ENCODE measurements at places on chromosomes 11 and 22. TPM values are rescaled to one million over a fixed set of nuclear protein-coding genes. Genes with fewer than 3 reads are reported as not detected.
A peak's percentile ranks its signal among the peaks of the same experiment; 100 is the strongest.

The SPTBN2 gene
- 0.23 TPM for total RNA-seq

The HTR3B gene
- total RNA-seq: not detected

DNA sequence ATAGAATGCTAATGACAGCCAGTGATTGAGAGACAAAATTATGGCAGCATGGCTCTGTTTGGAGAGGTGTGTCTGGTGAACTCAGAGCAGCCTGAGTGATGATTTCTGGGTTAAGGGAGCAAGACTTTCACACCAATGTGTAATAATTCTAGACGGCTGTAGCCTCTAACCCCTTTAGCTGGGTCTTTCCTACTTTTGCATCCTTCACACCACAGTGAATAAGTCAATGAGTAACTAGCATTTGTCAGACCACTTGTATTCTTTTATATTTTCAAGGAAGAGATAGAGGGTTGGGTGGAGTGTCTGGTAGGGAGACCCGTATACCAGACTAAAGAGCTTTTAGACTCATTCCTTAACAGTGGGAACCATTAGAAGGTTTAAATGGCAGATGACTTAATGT is 50.4 kb downstream of the ATXN10 start:
- peaks cover 45% of the 10 kb centered on the region for H3K4me1 ChIP-seq
- H3K4me3 ChIP-seq: no peak overlapping the region
- no peak overlapping the region for H3K27ac ChIP-seq
- no peaks in the 10 kb centered on the region for H3K27me3 ChIP-seq
- no peak for DNase-seq

DNA sequence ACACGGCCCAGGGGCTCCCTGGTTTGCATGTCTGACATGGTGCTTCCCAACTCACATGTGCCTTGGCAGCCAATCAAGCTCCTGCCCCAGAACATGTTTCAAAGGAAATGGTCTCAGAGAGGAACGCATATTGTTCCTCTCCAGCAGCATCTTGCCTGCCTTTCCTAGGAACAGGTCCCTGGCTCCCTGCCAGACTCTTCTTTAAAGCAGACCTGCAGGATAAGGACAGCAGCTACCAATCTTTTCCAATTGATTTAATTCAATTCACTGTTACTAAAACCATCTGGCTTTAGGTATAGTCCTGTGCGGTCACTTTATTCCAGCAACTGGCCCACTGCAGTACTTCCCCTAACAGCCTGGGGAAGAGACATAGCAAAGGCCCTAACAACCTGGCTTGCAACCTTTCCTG is 79.9 kb downstream of the AMBRA1 start:
- no peak overlapping the region for H3K4me3 ChIP-seq
- DNase-seq: no peak
- H3K36me3 ChIP-seq: peaks cover 3% of the 10 kb centered on the region
- H3K27ac ChIP-seq: peak overlapping the region; percentile 34
- H3K27me3 ChIP-seq: no peaks in the 10 kb centered on the region

DNA sequence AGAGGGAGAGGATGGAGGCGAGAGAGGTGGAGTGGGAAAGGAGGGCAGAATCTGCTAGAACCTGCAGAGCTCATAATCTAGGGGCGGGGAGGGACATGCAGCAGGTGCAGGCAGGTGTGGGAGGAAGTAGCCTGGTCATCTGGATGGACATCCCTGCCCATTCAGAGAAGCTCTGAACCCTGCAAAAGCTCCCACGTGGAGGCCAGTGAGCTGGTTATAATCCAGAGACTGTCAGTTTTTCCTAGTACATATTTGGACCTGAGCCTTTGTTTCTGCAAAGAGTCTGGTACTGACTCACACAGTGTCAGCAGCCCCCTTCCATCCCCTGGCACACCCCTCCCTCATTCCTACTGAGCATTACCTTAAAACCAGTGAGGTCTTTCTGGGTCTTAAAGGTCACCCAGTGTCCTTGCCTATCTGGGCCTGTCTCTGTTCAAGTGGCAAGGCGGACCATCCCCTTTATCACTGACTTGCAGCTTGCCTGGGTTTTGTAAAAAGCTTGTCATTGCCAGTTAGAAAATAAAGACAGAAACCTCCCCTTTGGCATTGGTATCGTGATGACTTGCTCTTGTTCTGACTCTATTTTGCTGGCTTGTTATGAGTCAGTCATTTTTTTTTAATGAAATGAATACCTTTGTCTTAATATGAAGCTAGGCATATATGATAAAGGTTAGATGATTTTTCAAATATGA is 26.1 kb downstream of the PTPRJ start:
- H3K4me1 ChIP-seq: peaks cover 43% of the 10 kb centered on the region
- DNase-seq: no peak
- H3K36me3 ChIP-seq: peaks cover 2% of the 10 kb centered on the region
- no peaks in the 10 kb centered on the region for H3K27me3 ChIP-seq
- peak overlapping the region; percentile 90 for H3K4me3 ChIP-seq
- peak overlapping the region; percentile 99 for H3K27ac ChIP-seq

DNA sequence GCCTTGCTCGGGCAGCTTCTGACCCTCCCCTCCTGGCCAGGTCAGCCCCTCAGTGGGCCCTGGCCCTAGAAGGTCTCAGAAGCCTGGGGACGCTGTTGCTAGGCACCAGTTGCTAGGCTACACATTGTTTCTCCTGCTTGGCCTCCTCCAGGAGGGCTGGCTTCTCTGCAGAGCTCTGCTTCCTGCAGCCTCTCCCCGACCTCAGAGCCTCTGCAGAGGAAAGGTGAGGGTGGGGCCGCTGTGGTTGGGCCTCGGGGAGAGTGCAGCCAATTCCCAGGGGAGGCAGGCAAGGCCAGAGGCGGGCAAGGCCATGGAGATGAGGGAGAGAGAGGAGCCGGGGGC is 27.6 kb upstream of the LRRC10B start:
- no peak overlapping the region for H3K4me3 ChIP-seq
- peaks cover 7% of the 10 kb centered on the region for H3K4me1 ChIP-seq
- no peak for DNase-seq
- no peaks in the 10 kb centered on the region for H3K36me3 ChIP-seq

DNA sequence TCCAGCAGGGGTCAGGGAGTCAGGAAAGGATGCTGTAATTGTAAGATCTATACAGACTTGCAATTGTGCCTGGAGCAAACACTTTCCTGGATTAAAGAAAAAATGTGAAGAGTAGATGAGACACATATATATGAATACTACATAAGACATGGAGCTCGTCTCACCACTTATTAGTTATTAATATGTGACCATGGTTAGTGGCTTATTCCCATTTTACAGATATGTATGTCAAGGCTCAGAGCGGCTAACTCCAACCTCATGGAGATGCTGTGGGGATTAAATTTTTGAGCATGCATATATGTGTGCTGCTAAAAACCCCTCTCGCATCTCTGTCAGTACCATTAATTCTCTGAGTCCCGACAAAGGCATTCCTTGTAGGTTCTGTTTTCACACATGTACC is 125.7 kb downstream of the SLC1A2 start:
- H3K27me3 ChIP-seq: peaks cover 18% of the 10 kb centered on the region
- no peak for DNase-seq
- H3K27ac ChIP-seq: no peak overlapping the region
- H3K4me3 ChIP-seq: no peak overlapping the region
- H3K36me3 ChIP-seq: peaks cover 6% of the 10 kb centered on the region
- H3K4me1 ChIP-seq: peaks cover 11% of the 10 kb centered on the region

DNA sequence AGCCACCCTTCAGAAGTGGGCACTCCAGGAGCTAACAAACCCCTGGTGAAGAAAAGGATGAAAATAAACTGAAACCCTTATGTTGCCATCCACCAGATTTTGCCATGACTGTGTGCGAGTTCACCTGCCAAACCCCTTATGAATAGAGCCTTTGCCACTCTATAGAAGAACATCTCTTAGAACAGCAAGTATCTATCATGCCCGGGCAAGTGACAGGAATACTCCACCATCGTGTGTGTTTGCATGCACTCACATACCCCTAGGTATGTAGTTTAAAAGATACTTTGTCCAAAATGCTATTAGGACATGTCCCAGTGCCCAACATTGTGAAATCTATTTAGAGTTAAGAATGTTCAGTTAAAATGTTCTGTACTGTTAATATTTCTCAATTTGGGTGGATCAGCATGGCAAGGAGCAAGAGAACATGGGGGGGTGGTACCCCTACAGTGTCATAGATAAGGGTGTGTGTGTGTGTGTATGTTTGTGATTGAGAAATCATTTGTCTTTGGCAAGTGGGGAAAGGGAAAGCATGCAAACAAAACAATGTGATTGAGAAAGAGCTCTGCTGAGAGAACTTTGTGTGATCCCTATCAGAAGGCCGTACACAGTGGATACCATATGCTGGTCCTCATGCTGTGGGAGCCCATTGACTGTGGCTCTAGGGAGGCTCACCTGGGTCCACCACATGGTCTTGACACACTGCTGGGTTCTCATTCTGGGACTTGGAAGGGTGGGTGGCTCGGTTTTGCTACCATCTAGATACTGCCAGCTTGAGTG is 94.9 kb downstream of the ZBTB16 start:
- peaks cover 37% of the 10 kb centered on the region for H3K4me1 ChIP-seq
- H3K27ac ChIP-seq: no peak overlapping the region
- no peak overlapping the region for H3K4me3 ChIP-seq
- DNase-seq: no peak
- peaks cover 2% of the 10 kb centered on the region for H3K36me3 ChIP-seq

DNA sequence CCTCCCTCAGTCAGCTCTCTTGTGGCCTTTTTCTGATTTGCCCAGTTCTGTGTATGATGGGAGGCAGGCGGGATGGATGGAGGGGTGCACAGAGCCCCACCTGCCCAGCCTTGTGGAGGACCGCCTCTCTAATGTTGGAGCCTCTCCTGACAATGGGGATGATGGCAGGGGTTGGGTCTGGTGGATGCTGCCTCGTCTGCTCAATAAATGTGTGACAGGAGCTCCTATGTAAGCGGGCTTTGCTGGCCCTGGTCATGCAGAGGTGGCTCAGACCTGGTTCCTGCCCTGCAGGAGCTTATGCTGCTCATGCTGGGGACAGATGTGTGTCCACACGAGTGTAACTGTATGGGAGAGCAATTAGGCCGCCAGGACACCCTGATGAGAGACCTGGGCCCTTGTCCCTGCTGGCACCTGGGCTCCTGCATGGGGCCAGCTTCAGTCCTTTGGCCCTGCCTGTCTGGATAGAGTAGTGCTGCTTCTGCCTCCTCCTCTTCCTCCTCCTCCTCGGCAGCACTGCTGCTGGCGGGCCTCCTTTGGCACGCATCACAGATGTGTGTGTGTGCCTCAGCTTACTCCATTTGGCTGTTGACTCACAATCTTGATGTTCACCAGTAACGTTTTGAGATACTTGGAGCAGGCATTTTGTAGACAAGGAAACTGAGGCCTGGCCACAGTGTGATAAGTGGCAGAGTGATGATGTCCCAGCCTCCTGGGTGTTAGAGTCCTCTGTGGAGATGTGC is 131.0 kb downstream of the TBC1D22A start:
- H3K27ac ChIP-seq: no peak overlapping the region
- no peak overlapping the region for H3K4me3 ChIP-seq
- peaks cover 25% of the 10 kb centered on the region for H3K4me1 ChIP-seq
- no peak for DNase-seq
- H3K27me3 ChIP-seq: no peaks in the 10 kb centered on the region

Data from T-helper 17 cell (primary cell).